AG10803 (cell line): ENCODE measurements at places on chromosomes 7 and 10.

GRCh38 chr10:93894516-93895378 lies 969 bp downstream of the SLC35G1 start:
- DNase-seq: peak; percentile 25

DNA sequence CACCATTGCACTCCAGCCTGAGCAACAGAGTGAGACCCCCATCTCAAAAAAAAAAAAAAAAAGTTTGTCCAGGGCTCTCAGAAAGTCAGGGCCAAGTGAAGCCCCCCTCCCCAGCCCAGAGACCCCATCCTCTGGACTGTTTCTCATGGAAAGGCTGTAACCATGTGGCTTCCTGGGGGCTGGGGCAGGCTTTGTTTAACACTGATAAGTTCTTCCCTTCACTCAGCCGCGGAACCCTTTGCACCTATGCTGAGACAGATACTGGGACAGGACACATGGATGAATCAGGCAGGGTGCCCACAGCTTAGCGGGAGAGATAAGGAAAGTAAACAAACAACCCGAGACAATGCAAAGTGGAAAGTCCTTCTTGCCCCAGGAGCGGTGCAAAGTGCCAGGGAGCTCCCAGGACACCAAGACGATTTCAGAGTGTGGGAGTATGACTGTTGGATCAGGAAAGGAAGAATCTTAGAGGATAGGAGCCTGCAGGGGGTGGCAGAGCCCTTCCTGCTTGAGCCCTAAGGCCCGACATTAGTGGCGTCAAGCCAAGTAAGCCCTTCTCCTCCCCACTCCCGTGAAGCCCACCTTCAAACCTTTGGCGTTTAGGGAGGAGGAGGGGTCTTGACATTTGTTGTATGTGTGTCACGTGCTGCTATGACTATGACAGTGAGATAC lies 11.6 kb downstream of the MLXIPL start:
- DNase-seq: peak; percentile 21

DNA sequence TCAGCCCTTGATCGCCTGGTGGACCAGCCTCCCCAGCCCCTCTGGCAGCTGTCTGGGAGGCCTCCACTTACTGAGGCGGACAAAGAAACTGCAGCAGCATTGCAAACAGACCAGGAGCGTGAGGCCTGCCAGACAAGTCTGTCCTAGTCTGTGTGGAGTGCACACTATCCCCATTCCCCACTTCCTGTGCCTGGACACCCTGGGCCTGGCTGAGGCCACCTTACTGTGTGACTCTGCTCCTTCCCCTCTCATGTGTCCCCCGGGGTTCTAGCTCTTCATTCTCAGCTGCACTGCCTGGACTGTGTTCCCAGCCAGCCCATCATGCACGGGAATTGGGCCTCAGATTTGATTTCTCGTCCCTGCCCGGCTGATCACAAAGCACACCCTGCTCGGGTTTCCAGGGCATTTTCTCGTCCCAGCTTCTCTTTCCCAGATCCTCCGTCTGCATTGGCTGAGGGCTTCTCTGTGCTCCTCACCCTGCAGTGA lies 16.7 kb upstream of the C10orf90 start:
- DNase-seq: no peak

GRCh38 chr10:14408139-14408538 lies 77.4 kb upstream of the FRMD4A start:
- DNase-seq: no peak

- peak; percentile 78 for DNase-seq
Measured at GRCh38 chr7:46229409-46229808, 308.3 kb upstream of the IGFBP3 start.

DNA sequence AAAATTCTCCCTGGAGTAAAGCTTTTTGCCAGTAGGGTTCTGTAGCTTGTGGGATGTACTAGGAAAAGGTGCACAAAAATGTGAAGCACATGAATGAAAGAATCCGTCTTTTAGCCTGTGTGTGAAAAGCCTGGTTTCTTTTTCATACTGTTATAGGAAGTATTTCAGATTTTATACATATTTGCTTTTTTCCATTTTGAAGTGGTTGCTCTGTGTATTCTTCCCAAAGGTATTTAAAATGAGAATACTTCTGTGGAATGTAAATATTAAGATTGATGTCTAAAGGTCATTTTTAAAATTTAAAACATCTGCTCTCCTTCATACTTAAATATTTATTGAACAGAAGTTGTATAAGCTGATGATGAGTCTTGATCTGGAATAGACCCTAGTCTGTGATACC lies 96.8 kb downstream of the CDK14 start:
- peak; percentile 32 for DNase-seq

DNA sequence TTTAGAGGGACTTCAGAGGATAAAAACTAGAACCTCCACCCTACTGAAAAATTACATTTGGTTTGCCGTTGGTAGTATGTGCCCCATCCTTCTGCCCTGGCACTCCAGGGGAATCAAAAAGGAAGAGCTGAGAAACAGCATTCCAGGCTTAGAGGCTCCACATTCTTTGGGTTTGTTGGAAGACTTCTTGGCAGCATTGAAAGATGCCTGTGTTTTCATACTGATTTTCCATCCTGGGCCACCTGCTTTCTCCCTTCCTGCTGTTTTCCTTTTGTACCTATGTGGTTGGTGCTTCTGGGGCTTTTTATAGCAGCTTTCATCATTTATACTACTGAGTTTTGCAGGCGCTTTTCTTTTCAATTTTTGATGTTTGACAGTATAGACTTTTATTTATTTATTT lies 61.7 kb downstream of the AUTS2 start:
- peak; percentile 71 for DNase-seq

GRCh38 chr7:19749658-19750057 lies 23.8 kb downstream of the TMEM196 start:
- DNase-seq: peak; percentile 15

GRCh38 chr10:101818872-101819633 lies 809 bp upstream of the OGA start:
- DNase-seq: no peak

GRCh38 chr7:129865093-129865924 lies 87.5 kb downstream of the UBE2H start:
- DNase-seq: peak; percentile 47

DNA sequence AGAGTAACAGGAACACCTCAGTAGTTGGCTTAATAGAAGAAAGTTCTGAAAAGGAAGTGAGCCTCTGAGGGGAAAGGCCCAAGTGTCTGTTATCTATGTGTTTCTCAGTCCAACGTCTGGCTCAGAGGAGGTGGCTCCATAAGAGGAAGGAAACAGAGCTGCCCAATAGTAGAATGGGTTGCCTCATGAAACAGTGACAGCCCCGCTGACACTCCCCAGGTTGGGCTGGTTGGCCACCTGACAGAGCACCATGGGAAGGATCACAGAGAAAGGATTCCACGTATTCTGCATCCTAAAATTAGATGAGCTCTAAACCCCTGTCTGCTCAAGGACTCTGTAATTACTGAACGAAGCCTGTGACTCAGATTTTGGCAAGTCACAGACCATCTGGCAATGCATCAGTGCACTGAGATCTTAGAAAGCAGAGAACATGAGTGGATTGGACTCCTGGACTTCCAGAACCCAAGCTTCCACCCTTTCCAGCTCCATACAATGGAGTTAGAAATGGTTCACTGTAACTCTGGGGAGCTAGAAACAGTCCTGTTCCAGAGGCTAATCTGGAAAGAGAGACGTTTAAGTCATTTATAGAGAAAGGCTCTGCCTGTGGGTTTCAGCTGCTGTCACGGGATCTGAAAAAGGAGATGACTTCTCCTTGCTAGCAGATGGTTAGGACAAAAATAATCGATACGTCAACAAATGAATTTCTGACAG lies 2.9 kb downstream of the PKD2L1 start:
- peak; percentile 47 for DNase-seq

DNA sequence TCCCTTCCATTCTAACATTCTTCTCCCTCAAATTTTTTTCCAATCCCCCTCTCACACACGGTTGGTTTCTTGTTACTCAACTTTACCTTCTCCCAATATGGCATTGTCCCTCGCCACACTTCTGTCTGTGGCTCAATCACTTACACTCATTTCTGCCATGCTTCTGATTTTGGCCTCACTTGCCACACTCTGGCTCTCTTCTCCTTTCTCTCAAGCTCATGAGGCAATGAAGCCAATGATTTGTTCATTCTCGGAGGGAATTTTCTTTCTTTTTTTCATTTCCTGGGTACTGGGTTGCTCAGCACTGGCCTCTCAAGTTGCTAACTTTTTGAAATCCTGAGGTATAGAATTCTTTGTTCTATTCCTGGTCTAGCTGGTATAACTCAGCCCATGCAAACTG lies 4.0 kb upstream of the MYOZ1 start:
- no peak for DNase-seq

DNA sequence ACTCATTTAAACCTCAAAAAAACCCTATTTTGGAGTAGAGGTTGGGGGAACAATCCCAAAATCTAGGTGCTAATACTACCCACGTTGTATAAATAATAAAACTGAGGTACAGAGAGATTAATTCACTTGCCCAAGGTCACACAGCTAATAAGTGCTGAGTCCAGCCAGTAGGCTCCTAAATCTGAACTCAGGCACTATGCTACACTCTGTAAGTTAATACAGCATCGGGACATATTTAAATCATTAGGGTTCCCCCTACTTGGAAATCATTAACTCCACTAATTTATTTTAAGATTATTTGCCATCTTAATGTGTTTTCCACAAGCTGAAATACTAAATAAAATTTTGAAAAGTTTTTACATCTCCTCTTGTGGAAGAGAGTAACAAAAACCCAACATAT lies 24.2 kb downstream of the PIP4K2A start:
- DNase-seq: no peak

- peak; percentile 30 for DNase-seq
Measured at GRCh38 chr7:128259131-128260061, 18.3 kb downstream of the LEP start.

- DNase-seq: no peak
Measured at GRCh38 chr10:13787015-13787421, 200.3 kb downstream of the PRPF18 start.

DNA sequence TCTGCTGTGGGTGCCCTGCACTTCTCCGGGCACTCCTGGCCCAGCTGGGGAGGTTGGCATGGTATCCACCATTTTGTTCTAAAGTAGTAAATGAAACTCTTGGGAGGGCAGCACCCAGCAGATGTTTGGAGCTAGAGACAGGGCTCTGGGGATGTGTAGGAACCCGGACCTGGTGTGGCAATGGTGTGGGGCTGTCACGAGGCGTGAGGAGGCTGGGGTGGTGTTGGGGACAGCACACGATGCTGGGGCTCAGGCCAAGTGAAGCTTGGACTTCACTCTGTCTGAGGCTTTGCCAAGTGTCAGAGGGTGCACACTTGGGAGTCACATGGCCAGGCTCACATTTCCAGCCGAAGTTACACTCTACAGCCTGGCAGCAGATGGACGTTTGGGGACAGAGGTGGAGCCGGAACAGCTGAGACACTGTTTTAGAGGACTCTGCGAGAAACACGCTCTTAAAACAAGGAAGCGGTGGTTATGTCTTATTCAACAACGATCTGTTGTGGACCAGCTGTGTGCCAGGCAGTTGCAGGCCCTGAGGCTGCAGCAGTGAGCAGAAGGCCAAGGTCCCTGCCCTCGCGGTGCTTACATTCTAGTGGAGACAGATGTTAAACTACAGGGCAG lies 118.2 kb downstream of the CUX1 start:
- no peak for DNase-seq

- peak; percentile 90 for DNase-seq
Measured at GRCh38 chr7:114925434-114925833, 3.5 kb downstream of the MDFIC start.

DNA sequence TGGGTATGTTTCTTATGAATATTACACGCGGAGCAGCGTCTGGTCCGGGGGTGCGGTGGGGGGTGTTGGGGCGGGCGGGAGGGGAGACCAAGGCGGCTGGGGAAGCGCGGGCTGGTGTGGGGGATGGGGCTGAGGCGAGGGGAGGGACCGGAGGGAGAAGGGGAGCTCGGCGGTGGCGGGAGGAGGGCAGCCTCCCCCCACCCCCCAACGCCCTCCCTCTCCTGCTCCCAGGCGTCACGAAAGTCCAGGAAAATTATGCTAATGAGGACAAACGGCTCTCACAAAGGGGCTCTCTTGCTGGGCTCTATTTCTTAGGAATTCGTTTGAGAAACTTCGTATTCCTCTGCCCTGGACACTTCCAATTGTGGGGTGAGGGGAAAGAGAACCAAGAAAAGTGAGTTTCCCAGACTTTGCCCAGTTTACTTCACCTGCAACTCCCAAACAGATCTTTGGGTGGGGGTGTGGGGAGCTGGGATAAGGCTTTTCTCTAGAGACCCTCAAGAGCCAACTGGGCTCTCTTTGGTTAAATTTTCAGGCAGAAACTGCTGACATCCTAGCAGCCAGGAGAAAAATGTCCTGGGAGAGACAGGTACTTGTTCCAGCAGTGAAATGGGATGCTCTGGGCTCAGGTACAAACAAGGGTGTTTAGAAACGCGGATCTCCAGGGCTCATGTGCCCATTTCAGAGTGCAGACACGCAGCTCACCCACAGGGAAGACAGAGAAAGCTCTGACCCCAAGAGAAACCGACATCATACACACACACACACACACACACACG lies 11.7 kb upstream of the HOXA2 start:
- DNase-seq: no peak

DNA sequence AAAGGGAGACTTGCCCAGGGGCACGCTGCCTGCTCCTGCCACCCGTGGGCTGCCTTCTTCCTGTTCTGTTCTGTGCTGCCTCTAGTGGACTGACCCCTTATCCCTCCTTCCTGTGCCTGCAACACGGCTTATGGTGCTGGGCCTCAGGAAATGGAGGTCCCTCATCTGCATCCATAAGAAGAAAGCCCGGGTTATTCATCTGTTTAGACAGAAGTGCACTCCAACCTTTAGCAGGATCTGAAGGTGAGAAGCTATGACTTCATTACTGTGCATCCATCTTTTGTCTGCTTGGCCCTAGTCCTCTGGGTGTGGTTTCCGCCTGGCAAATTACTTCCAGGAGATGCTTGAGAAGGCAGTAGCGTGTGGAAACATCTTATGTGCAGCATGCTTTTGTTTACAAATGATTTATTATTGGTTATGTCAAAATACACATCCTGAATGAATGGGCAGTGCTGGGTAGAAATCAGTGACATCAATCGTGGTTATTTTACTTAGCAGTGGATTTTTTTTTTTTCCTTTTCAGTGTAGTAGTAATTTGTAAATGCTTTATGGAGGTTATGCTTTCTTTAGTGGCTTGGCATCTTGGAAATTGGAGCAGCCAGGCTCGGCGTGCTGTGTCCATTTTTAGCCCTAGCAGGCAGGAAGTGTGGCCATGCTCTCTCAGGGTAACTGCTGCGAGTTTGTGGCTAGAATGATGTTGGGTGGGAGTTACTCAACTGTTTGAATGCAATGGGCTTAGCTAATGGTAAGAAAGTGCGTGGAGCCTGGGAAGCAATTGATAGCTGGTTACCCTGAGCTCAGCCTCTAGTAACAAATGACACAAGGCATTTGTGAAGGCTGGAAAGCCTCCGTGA lies 12.7 kb downstream of the PTPRE start:
- peak; percentile 92 for DNase-seq
